Fibroblast of skin of left quadriceps (primary cell): ENCODE measurements at places on chromosomes 16 and 17.

DNA sequence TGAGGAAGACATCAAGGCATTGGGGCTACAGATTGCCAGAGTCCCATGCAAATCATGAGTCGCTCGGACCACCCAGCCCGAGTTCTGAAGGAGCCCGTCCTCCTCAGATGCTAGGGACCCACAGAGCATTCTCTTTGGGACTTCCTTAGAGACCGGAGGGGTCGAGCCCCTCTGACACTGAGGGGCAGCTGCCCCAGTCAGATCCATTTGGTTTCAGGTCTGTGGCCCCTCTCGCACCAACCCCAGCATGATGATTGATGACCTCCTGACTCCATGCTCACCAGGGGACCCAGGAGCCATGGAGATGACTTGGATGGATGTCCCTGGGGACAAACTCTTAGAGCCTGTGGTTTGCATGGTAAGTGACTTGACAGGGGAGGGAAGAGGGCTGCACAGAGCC lies 8.0 kb downstream of the PDF start:
- no peak for DNase-seq

GRCh38 chr17:12883472-12883871 lies 94.2 kb downstream of the ARHGAP44 start:
- DNase-seq = no peak

DNA sequence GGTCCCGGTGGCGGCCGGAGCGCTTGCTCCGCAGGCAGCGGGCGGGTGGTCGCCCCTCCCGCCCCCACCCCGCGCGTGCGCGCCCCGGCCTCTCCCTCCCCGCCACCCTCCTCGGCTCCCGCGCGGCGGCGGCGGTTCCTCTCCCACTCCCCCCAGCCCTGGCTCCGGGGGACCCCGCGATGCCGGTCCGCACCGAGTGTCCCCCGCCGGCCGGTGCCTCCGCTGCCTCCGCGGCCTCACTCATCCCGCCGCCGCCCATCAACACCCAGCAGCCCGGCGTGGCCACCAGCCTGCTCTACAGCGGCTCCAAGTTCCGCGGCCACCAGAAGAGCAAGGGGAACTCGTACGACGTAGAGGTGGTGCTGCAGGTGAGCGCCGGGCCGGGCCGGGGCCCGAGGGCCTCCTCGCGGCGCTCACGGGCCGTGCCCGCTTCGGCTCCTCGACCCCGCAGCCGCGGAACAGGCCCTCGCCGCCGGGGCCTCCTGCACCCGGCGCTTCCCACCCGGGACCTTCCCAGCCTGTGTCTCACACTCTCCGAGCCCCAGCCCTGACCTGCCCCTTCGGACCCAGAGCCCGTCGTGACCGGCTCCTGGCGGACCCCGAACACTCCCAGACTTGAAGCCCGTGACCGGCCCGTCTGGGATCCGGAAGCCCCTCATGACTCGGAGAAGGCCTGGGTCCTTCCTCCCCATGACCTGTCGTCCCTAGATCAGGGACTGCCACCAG lies 490 bp downstream of the GID4 start:
- DNase-seq = no peak

GRCh38 chr16:61544165-61544564 lies 492.1 kb downstream of the CDH8 start:
- no peak for DNase-seq
